Glomerular endothelial cell (primary cell): ENCODE measurements at places on chromosomes 11 and 22.

- DNase-seq = no peak
These were observed 22.8 kb upstream of the TP53AIP1 start for GRCh38 chr11:128965485-128965884.

DNA sequence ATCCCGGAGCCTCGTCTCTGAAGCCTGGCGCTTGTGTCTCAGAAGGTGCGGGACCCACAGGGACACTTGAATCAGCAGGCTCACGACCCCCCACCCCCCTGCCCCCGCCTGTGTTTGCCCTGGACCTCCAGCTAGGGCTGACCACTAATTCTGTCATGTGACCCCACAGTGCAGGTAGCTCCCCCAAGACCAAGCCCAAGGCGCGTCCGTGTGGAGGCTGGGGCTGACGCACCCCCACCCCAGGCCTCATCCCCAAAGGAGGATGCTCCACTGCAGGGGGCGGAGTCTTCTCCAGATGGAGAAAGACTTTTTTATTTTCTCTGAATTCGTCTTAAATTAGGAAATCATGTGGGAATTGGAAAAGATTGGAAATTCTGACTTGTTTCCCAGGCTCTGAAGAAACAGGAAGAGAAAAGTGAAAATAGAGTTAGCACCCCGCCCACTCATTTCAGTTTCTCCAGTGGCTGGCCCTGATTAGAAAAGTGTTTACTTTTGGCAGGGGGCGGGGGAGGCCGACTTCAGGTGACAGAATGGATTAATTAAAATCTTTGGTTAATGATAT is 1.0 kb upstream of the RELA start:
- DNase-seq = no peak

DNA sequence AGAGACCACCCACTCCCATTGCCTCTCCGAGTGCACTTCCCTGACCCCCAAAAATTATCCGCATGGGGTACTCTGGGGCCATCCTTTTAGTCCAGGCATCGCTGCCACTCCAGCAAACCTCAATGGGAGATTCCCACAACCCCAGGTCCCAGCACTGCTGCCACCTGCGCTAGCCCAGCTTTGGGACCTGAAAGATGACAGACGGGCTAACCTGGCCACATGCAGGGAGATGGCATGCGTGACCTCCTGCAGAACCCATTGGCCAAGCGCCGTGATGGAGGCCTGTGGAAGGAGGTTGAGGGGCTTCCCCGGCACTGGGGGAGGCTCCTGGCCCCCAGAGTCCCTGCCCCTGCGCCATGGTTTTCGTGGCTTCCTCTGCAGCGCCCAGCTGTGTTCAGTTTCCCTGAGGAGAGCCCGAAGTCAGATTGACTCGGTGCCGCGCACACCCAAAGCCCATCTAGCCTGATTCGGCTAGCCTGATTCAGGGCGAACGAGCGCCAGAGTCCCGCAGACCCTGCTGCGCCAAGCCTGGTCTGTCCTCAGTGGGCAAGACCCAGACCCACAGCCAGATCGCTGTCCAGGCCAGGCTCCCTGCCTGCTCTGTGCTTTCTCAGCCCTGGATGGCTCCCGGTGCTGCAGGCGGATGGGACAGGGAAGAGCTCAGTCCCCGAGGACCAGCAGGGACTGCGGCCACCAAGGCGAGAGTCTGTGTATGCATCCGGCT is 751 bp upstream of the WNT7B start:
- DNase-seq = no peak

DNA sequence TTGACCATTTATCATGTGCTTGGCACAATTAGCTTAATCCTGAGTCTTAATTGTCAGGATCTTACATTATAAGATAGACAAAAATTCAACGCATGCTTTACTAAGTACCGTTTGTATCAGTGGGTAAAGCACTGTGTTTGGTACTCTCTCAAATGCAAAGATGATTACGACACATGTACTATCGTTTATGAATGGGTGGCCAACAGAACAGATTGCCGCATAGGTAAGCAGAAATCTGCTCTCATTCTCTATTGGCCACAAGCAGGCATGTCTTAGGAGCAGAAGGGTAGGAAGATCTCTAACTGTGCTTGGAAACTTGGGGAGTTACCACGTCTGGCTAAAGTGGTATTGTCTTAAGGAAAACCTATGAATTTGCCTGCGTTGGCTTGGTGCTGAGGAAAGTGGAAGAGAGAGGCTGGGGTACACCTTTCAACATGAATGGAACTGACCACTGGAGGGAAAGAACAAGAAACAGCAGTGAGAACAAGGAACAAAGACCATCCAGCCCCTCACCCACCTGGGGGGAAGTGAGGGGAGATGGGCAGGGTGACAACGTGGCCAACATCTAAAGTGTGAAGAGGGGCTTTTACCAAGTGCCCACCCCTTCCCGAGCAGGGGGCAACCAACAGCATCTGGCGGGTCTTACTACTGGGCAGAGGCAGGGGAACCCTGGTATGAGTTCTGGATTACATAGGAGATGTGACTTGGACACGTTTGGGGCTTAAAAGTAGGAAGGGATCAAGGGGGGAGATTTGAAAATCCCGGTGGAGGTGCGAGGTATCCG is 1.0 kb upstream of the TUBA8 start:
- no peak for DNase-seq

DNA sequence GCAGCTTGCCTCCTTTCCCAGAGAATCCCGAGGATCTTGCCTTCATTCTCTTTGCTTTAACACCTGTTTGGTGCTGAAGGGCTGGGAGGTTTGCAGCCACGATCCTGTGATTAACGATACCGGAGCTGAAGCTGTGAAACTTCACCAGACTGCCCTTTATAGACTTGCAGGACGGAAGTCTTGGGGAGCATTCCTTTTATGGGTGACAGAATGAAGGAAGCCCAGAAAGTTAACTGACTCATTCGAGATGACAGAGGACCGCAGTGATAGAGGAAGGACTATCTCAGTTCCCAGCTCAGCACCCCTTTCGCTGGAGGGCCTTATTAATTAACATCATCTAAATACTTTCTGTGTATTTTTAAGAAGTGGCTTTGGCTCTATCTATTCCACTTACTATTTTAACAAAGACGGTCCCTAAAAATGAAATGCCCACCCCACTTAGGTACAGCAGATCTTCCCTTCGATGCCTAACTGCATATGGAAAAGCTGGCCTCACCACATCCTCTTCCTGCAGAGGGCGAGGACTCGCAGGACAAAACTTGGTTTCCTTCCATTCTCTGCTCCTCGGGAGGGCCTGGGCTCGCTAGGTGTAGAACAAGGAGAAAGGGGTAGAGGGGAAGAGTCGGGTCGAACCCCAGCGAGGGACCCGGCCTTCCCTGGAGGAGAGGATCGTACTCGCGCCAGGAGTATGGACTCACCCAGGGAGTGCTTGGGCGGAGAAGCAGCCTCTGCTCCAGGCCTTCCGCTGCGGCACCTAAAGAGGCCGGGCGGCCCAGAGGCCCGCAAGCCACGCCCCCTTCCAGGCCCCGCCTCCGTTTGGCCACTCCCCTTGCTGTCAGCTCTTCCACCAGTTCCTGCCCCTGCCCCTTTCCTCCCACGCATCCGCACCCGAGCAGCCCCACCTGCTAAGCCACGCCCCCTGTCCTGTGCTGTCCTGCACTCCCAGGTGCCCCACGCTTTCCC is 30.7 kb upstream of the USP47 start:
- no peak for DNase-seq

DNA sequence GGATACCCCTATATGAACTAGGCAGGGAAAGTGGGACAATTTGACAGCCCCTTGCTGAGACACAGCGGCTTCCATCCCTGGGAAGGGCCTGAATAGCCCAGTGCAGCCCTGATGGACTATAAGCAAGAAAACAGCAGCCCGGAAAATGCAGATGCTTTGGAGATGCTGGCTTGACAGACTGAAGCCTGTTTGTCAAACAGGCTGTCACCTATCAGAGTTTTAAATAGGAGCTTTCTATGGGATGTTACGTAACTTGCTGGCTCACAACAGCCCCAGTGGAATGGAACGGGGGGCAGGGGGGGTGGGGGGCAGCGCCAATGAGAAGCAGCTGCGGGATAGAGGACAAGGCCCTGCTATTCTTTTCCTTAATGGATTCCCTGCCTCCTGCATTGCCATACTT is 91.9 kb upstream of the NTM start:
- DNase-seq = no peak

DNA sequence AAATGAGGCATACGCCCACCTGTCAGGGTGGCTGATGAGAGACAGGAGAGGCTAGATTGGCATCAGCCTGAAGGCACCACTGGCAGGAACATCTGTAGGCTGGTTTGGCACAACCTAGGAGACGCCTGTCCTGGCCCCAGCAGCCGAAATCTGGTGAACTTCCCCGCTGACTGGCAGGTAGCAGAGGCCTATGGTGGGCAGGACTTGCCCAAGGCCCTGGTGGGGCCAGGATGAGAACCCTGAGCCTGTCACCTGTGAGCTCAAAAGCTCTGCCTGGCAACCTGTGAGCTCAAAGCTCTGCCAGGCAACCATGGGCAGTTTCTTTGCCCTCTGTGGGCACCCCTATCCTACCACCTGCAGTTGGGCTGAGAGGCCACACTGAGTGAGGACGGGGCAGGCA is 2.5 kb downstream of the DERL3 start:
- no peak for DNase-seq

DNA sequence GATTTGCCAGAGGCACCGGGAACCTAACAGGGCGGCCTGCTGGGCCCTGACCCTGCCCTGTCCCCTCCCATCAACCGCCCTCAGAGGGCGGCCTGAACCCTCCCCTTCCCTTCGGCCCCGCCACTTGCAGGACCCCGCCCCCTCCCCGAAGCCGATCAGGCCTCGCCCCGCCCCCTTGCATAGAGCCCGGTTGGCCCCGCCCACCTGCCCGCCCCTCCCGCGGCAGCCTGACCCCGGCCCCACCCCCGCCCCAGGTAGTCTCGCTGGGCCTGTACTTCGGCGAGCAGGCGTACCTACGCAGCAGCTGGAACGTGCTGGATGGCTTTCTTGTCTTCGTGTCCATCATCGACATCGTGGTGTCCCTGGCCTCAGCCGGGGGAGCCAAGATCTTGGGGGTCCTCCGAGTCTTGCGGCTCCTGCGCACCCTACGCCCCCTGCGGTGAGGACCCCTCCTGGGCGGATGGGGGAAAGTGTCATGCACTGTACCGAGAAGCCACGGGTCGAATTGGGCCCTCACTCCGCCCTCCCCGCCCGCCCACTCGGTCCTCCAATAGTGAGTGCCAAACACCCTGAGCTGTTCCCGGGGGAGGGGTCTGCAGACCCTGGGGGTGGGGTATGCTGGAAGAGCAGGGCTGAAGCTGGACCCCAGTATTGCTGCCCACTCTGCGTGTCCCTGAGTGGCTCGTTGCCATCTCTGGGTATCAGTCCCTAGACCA is 94.1 kb downstream of the CACNA1I start:
- DNase-seq = no peak

GRCh38 chr11:105754260-105754659 is 144.4 kb downstream of the GRIA4 start:
- DNase-seq = no peak

DNA sequence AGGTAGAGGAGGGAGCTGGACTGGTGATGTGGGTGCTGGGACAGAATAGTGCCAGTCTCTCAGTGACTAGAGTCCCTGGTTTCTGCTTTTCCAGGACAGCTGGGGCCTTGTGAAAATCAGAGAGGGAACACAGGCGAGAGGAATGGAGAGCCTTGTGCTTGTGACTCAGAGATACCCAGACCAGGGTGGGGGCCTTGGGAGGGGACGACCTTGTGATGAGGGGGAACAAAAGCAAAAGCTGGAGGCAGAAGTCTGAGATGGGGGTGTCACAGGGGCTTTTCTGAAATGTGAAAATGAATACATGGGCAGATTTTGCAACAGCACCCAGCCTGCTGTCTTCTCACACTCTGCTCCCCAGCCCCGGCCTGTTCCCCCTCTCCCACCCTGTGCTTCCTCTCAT is 3.4 kb upstream of the NR1H3 start:
- no peak for DNase-seq

DNA sequence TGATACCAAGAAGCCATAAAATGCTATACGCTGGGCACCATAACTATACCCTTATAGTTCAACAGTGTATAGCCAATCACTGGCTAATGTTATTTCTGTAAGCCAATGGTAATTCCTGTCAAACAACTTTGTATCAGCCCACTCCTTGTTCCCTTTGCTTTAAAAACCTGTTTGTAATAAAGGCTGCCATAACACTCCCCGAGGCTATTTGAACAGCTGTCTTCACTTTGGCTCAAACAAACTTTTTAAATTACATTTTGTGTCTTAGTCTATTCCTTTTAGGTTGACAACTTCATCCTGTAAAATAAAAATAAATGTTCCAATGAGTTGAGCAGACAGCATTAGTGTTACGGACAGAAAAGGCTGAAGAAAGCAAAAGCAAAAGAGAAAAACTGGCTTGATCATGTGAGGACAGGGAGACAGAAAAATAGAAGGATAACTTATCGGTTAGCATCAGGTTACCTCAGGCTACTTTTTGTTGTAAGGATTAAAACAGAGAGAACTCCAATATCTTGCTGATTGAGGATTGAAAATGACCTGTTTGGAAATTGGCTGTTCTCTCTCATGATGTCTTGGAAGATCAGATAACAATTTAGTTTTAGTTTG is 95.0 kb downstream of the AASDHPPT start:
- DNase-seq = no peak

- DNase-seq = no peak
These were observed 46.1 kb upstream of the SHISAL1 start for GRCh38 chr22:44358709-44359440.

DNA sequence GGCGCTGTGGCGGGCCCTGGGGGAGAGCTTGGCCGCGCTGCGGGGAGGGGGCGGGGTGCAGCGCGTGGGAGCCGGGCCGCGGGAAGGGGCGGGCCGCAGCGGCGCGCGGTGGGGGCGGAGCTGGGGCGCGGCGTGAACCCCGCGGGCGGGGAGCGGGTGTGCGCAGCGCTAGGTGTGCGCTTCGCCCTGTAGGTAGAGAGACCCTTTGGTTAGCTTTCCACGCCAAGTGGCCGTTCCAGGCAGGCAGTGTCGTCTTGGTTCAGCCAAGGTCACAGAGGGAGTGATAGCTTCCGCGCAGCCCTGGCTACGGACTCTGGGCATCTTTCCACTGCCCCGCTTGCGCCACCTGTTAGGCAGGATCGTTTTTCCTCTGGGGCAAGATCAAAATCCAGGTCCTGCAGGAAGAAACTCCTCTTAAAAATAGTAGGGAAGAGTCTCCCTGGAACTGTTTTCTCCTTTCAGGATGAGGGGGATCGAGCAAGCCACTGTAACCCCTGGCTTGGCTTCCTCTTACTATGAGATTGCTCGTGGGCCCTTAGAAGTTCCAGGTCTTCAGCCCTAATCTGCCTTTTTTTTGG is 434 bp downstream of the BANF1 start:
- no peak for DNase-seq
